ENCODE measurements at places on chromosomes 11 and 22. TPM values are rescaled to one million over a fixed set of nuclear protein-coding genes. Genes with fewer than 3 reads are reported as not detected.
A peak's percentile ranks its signal among the peaks of the same experiment; 100 is the strongest.

The SEPTIN5 gene
- total RNA-seq = 22.5 TPM

DNA sequence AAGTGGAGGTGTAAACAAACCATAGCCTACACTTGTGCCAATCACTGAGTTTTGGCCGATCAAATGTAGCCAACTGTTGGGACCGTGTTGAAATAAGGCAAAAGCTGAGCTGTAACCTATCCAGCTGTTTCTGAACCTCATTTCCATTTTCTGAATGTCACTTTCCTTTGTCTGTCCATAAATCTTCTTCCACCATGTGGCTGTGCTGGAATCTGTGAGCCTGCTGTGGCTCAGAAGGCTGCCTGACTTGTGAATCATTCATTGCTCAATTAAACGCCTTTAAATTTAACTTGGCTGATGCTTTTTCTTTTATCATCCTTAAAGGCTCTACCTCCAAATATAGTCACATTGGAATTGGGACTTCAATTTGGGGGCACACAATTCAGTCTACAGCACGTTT lies 203.1 kb upstream of the MPPED2 start:
- no peak for DNase-seq

The LIF gene
- 3.2 TPM for total RNA-seq

DNA sequence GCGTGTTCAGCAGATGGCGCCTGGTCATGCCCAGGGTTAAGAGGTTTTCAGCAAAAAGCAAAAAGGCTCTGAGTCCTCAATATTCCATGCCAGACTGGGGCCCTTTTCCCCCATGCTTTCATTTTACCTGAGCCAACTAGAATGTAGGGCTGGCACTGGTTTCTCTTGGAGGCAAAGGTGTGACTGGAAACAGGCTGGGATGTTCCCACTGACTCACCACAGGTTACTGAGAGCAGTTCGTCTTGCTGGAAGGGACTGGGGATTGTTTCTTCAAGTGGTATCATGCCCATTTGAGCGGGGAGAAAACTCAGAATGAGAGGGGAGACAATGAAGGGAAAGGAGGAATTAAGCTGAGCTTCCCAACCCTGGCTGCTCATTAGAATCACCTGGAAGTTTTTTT lies 243.9 kb downstream of the TENM4 start:
- DNase-seq = no peak

DNA sequence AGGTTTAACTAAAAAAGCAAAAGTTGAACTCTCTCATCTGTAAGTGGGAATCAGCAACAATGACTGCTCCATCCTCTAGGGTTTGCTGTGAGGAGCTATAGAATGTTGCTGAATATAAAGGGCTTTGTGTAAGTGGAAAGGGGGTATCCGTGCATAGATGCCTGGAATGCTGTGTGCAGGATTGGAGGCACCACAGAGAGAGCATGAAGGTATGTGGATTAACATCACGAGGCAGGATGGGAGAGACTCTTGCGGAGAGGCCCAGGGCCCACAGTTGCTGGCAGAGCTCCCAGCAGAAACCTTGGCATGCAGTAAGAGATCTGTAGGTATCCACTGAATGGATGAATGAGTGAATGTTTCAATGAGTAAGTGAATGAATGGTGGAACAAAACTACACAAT lies 298.7 kb upstream of the DDI1 start:
- DNase-seq = no peak

The TRIOBP gene
- 84.0 TPM for total RNA-seq

- DNase-seq = peak; percentile 87
Observed at GRCh38 chr11:19311308-19312030, 70.7 kb upstream of the E2F8 start.

The LINC01488 gene
- total RNA-seq = not detected
